Coronary artery (tissue), 2 donors: ENCODE measurements at places on chromosomes 1 and 21.
A peak's percentile ranks its signal among the peaks of the same experiment; 100 is the strongest.

DNA sequence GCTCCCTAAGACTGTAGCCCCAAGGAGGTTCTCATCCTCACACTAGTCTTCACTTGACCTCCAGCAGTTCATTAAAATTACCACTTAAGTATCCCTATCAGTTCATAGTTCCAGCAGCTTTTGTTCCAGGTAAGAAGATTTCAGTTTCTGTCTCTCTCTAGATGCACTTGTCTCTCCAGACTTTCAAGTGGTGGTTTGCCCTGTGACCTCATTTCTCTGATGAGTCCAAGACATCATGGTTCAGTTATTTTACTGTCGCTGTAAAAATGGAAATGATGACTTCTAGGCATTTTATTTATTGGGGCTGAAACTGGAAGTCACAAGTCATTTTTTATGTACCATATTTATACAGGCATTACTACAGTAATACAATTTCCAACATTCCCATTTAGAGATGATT, 17.9 kb upstream of the RGS18 start:
- no peak for DNase-seq

DNA sequence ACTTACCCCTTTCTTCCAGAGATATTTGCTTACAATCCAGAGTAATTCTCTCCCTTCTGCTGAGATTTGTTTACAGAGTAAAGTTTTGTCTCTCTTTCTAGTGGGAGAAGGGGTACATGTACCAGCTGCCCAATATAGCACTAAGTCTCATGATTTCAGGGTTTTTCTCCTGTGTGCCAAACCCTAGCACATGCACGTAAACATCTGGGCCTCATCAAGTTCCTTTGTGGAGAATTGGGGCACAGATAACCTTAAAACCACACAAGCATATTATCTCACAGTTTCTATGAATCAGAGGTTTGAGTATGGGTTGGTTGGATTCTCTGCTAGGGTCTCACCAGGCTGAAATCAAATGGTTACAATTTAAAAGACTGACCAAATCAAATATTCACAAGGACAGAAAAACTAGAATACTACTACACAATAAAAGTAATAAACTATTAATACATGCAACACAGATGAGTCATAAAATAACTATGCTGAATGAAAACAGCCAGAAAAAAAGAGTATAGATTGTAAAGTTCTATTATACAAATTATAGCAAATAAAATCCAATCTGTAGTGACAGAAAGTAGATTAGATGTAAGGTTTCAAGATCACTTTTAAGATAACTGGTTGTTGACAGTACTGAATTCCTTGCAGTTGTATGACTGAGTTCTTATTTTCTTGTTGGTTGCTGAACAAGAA, 347.4 kb upstream of the PTBP2 start:
- no peak for DNase-seq

DNA sequence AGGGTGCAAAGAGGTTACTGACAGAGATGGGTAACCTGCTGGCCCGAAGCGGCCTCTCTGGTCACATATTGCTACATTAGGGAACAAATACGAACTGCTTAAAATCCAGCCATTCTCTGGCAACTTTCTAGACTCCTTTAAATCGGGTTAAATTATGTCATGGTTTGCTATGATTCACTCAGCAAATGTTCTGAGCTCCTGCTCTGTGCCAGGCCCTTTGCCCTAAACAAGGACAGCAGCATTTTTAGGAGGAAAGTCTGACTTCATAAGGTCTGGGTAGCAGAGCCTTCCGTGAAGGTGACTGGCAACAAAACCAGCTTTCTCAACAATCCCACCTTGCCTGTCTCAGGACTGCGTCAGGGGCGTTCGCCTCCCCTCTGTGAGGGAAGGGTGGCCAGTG, 15.4 kb downstream of the ZP4 start:
- DNase-seq, result no peak

- DNase-seq, result no peak
Observed at GRCh38 chr1:156154317-156154749, 948 bp downstream of the SEMA4A start.

DNA sequence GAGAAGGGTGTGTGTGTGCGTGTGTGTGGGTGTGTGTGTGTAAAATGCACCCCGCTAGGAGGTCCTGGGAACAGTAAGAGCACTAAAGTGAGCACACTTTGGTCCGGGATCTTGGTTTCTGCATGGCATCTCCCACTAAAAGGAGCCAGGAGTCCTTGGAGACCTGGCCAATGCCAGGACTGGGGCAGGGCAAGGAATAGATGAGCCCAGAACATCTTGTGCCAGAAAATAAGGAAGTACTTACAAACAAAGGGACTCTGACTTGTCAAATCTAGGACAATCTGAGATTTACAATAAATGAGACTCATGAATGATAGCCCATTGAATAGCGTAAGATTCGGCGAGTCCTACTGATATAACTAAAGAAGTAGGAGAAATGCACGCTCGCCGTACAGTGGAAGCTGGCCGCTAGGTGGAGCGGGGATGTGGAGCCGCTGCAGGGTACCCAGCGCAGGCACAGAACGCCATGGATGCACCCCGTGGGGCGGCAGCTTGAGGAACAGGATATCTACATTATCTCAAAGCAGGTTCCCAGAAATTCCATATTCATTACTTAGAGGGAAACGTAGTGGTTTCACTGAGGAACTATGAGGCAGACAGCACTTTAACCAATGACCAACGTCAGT, 7.1 kb downstream of the SLC37A1 start:
- peak; percentile 26 for DNase-seq

- no peak for DNase-seq
Observed at GRCh38 chr1:146019231-146020057, 2.1 kb downstream of the HJV start.

DNA sequence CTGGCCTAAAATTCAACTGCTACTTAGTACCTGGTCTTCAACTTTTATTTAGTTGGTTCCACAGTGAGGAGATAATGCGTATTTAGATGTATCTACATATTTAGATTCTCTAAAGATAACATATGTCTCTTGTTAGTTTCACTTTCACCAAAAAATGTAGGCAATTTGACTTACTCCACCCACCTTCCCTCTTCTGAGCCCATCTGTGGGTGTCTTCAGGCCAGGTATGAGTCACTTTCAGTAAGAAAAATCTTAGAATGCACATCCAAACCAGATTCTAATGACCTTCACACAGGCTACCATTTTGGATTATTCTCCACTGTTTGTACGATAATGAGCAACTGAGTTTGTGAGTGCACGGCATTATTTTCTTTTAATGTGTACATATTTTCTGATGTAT, 501.7 kb downstream of the NEGR1 start:
- no peak for DNase-seq

DNA sequence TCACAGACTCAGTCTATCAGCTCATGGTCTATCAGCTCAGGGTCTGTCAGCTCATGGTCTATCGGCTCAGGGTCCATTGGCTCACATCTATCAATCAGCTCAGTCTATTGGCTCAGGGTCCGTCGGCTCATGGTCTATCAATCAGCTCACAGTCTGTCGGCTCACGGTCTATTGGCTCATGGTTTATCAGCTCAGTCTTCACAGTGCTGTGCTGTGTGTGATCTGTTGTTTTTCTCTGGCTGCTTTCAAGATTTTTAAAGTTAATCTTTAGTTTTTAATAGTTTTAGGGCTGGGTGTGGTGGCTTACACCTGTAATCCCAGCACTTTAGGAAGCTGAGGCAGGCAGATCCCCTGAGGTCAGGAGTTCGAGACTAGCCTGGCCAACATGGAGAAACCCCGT, 14.4 kb downstream of the C1orf159 start:
- peak; percentile 29 for DNase-seq

DNA sequence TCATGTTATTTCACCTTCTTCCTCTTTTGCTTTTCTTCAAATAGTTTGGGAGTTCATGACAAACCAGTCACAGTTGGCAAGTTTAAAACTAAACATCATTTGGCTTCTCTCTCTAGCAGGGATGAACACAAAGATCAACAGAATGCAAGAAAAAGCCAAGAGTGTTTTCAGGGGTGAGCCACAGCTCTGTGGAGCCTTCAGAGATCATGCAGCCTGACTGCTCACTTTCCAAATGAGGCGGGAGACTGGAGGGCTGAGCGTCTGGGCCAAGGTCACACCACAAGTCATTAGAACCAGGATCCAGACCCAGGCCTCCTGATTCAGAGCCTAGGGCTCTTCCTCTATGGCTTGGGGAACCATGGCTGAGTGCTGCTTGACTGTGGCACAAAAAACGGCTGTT, 2.7 kb downstream of the DPT start:
- DNase-seq, result no peak

DNA sequence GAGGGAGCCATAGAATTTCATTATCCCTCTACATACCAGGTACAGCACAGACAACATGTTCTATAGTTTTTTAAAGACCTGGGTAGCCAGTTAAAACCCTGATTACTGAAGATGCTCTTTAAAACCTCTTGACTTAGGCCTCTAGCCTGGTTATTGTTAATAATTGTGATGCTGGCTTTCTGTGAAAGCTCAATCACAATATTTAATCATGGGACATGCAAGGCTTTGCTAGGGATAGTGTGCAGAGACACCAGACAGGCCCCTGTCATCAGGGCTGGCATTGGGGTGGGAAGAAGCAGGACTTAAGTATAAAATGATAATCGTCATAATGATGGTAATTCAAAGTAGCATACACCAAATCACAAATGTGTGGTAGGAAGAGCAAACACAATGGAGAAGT, 274.4 kb downstream of the PTBP2 start:
- no peak for DNase-seq

DNA sequence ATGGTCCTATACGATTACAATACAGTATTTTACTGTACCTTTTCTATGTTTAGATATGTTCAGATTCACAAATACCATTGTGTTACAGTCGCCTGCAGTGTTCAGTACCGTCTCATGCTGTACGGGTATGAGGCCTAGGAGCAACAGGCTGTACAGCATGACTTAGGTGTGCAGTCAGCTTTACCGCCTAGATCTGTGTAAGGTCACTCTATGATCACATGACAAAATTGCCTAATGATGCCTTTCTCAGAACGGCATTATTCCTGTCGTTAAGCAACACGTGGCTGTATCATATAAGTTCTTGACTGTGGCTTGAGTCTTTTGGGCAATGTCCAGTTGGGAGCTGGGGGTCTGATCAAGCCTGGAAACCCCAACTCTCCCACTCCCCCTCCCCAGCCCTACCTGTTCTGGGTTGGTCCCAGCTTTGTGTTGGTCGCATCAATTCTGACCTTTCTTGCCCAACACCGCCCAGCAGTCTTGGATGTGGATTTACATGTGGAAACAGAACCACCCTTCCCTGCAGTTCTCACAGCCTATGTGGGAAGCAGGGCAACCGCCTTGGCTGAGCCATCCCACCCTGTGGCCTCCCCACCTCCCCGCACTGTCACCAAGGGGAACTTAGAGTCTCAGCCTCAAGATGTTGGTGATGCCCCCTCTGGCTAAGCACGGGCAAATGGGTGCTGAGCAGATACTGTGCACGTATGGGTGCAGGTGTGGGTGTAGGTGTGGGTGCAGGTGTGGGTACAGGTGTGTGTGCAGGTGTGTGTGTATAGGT, 80.2 kb upstream of the ACTL8 start:
- no peak for DNase-seq

GRCh38 chr1:187654635-187655034, 825.9 kb downstream of the PLA2G4A start:
- DNase-seq, result no peak

DNA sequence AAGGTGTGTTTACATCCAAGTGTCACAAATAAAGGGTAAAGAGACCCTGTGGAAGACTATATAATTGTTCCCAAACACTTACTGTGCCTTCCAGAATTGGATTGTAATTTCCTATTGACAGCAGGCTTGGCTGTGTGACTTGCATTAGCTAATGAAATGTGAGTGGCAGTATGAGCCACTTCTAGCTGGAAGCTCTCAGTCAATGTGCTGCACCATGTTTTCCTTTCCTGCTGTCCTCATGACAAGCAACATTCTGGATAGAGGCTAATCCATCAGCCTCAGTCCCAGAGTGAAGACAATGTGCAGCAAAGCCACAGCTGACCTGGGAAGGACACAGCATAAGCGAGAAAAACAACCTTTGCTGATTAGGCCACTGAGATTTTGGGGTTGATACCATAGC, 5.9 kb upstream of the FOXJ3 start:
- DNase-seq, result no peak

DNA sequence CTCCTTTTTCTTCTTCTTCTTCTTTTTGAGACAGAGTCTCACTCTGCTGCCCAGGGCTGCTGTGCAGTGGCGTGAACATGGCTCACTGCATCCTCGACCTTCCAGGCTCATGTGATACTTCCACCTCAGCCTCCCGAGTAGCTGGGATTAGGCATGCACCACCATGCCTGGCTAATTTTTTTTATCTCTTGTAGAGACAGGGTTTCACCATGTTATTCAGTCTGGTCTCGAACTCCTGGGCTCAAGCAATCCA, 13.0 kb upstream of the PADI1 start:
- peak; percentile 4 for DNase-seq

GRCh38 chr1:195332102-195332501, 1276.1 kb downstream of the KCNT2 start:
- no peak for DNase-seq

DNA sequence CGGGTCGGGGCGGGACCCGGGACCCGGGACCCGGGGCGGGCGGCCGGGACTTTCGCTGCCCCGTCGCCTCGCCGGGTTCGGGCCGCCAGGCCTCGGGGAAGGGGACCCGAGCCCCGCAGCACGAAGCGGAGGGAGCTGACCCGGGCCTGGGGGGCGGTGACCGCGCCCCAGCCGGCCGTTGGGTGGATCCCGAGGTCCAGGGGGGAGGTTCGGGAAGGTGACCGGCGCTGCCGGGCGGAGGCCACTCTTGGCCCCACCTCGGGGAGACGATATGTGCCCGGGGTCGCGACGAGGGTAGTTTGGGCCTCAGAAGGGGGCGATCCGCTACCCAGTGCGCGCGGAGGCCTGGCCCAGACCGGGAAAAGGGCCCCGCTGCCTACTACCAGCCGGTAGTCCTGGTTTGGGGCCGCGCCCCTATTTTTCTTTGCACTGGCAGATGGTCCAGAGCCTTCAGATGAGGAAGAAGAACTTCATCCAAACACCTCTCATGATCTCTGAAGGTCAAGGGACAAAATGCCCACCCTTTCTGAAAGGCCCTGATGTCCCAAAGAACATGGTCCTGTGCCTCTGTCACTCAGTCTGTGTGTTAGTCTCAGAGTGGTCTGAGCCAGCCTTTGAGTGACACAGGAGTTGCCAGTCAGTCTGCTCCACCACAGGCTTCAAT, 766 bp downstream of the AGO4 start:
- DNase-seq, result peak; percentile 79
